Suppressor macrophage treated with lipopolysaccharide for 1 hour (primary cell): ENCODE measurements at places on chromosomes 5 and 9.

GRCh38 chr5:81239613-81240012, 6.5 kb downstream of the CKMT2 start:
- no peak for DNase-seq

DNA sequence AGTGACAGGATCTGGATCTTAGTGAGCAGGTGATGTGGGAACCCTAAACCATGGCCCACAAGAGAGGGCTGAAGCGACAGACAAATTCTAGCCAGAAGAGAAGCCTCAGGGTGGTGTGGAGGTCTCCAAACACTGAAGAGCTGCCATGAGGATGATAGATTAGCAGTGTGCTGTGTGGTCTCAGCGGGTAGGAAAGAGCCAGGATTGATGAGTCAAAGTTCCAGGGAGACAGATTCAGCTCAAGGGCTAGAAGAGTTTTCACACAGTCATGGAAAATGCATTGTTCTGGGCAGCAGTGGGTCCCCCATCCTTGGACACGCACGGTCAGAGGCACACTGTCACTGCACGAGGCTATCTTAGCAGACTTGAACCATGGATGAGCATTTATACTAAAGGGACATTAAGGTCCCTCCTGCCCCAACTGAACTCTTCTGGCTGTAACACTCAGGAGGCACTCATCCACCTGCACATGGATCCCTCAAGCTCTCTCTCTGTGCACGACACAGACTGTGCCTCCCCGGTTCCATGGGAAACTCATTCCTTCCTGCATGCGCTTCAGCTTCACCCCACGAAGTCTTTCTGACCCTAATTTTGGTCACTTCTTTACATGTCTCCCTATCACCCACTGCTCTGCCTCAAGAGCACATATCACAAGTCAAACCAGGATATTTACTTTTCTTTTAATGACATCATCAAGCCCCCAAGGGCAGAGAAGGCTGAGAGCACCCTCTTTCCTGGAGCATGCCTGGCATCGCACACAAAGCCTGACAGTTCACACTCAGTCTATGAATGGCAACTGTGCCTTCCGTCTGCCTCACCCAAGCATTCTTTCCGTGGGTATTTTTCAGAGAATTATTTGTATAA, 84.8 kb downstream of the TLE1 start:
- DNase-seq: no peak

DNA sequence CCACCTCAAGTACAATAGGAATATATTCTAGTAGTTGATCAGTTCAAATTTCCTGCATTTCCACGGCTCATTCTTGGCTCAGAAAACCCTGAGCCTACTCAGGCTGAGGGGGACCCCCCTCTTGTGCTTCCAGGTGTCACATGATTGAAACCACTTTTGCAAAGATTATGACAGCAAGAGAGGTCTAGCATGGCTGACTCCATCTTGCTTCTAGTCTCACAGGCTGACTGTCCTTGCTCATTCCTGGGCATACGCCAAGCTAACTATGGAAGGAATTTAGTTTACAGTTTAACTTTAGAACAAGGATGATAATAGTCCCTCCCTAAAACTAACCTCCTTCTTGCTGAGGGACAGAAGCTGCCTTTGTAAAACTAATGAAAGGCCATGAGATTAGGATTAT, 154.1 kb downstream of the SNX18 start:
- DNase-seq: no peak

- DNase-seq: no peak
These were observed 1106.7 kb downstream of the DTWD2 start for GRCh38 chr5:117881426-117882230.

DNA sequence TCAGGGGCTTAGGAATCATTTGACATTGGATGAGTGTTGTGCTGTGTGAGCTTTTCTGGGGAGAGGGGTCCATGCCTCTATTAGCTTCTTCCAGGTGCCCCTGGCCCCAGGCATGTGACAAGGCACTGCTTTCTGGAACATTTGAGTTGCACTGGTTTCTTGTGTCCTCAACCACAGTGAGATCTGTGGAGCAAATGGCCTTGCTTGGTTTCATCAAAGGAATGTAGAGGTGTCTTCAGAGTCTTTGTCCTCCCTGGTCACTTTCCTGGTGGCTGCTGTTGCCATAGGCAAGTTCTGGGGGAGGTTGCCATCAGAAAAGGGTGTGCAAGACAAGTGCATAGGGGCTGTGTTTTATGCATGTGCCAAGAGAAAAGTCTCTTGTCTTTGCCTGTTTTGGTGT, 157.5 kb downstream of the MACROH2A1 start:
- no peak for DNase-seq

GRCh38 chr9:78015241-78015640, 16.4 kb downstream of the GNAQ start:
- DNase-seq: peak; percentile 45

- DNase-seq: no peak
These were observed 45.6 kb downstream of the CNTRL start for GRCh38 chr9:121120386-121120785.

DNA sequence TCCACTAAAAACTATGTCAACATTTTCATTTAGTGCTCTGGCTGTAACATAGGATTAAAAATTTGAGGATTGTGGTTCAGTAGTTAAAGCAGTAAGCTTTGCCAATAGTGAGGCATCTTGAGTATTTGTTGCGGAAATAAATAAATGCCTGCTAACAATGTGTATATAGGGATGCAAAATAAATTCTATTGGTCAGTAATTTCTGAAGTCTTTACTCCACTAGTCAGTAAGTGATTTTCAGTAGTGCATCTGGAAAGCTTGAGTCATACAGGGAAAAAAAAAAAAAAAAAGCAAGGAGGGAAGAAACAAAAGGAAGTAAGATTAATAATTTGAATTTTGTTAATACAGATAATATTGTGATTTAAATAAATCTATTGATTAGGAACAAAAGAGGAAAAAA, 21.0 kb downstream of the NIPBL start:
- peak; percentile 35 for DNase-seq

DNA sequence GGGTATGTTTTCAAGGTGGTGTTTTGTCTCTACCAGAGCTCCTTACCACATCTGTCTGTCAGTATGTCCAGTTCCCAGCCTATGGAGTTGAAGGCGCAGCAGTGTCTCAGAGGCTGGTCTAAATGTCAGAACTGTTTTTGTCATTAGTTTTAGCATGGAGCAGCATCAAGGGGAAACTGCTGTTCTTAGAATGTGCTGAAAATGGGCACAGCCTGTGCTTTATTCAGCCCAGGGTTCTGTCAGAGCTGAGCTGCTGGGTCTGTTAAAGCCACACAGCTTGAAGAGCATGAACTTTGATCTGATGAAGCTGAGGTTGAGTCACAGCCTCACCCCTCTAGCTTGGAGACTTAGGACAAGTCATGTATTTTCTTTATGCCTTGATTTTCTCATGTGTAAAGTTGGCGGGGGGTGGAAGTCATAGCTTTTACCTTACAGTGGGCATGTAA, 71.9 kb downstream of the RALGPS1 start:
- DNase-seq: peak; percentile 37

DNA sequence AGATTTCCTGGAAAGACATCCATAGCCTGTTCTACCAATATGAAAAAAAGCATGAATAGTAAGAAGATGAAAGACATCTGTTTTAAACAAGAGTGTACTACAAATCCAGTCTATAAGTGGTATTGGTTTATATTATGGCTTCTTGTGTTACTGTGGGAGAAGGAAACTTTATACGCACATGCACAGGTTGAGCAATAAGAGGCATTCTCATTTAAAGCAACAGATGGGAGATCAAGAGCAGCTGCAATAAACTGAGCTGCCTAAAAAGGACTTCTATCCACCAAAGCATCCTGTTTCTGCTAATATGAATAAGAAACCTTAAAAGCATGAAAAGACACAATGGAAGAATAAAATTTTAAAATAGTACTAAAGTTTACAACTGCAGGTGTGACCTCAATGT, 8.6 kb upstream of the PCDHB1 start:
- DNase-seq: no peak

GRCh38 chr9:127524373-127524772, 73.1 kb downstream of the LRSAM1 start:
- no peak for DNase-seq

GRCh38 chr9:5611321-5612184, 17.4 kb upstream of the RIC1 start:
- DNase-seq: no peak

GRCh38 chr9:16640649-16641048, 229.8 kb downstream of the BNC2 start:
- no peak for DNase-seq

DNA sequence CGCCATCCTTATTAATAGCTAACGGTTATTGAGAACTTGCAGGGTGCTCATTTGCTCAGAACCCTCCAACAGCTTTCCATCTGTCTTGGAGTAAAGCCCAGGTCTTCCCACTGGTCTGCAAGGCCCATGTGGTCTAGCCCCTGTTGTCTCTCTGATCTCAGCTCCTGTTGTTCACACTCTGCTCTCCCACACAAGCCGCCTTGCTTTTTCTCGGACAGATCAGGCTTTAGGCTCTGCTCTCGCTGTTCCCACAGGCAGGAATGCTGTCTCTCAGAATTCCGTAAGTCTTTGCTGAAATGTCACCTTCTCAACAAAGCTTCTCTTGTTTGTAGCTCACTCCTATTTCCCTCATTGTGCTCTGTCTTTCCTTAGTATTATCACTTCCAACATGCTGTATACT, 34.3 kb downstream of the GPR107 start:
- DNase-seq: no peak

DNA sequence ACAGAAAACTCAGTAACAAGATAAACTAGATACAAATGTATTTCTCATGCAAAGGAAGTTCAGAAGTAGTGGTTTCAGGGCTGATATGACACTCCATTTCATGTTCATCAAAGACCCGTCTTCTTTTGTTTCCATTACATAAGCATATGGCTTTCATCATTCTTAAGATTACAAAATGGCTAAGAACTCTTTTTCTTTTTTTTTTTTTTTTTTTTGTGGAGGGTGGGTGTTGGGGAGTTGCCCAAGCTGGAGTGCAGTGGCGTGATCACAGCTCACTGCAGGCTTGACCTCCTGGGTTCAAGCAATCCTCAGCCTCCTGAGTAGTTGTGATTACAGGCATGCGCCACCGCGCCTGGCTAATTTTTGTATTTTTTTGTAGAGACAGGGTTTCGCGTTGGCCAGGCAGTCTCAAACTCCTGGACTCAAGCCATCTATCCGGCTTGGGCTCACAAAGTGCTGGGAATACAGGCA, 22.0 kb upstream of the PTBP3 start:
- no peak for DNase-seq

- DNase-seq: no peak
These were observed 282.7 kb upstream of the POU5F2 start for GRCh38 chr5:94024101-94024500.

DNA sequence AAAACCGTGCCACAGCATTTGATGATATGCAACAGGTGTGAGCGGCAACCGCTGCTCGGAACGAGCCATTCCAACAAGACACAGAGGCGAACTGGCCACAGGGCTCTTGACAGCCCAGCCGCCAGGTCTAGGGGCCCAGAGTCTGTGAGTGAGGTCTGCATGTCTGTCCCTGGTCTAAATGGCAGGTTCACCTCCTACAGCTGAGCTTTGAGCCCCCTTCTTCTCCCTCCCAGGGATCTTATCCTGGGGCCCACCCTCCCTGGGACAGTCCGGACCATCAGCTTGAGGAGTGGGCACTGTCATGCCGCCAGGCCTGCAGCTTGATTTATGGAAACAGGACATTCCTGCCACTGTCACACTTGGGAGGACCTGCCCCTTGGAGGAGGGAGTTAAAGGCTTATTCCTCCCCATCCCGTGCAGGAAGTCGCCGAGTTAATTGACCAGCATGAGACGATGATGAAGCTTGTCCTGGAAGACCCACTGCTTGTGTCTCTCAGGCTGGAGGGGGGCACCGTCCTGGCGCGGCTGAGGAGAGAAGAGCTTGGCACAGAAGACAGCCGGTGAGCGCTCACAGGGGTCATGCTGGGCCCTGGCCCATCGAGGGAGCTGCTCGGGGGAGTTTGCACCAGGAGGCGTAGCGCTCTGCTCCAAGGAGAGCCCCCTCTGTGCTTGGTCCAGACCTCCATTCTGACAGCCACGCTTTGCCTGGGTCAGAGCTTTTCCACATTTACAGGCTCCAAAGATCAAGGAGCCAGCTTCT, 35.5 kb upstream of the LRRC14B start:
- no peak for DNase-seq

- no peak for DNase-seq
These were observed 44.7 kb upstream of the IZUMO3 start for GRCh38 chr9:24590432-24590831.

- DNase-seq: no peak
These were observed 55.0 kb upstream of the TRPC7 start for GRCh38 chr5:136420168-136420898.

- DNase-seq: no peak
These were observed 69.7 kb upstream of the SH3GL2 start for GRCh38 chr9:17509151-17509550.

DNA sequence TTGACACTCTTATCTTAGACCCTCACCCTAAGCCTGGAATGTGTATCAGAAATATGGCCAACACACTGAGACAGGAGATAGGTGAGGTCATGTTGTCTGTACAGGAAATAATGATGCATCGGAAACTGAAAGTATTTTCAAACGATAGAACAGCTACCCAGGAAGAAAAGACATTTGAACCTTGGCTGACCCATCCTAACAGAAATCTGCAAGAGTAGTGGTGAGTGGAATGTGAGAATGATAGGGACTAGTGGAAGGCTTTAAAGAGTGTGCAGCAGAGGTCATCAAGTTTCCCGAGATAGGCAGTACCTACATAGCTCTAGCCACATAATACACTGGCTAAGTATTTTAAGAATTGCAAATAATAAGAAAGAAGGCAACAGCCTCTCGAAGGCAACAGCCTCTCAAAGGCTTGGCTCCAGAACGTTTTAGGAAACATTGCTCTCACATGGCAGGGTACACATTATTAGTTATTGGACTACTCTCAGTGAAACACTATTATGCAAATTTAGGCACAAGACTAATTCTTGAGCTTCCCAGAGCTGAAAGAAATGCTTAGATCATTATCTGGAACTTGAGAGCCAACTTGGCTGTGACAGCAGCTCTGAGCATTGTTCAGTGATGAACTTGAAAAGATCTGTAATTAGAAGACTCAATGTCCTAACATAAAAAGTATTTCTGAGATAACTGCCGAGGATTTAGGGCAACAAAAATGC, 133.1 kb upstream of the FBXL7 start:
- DNase-seq: no peak

DNA sequence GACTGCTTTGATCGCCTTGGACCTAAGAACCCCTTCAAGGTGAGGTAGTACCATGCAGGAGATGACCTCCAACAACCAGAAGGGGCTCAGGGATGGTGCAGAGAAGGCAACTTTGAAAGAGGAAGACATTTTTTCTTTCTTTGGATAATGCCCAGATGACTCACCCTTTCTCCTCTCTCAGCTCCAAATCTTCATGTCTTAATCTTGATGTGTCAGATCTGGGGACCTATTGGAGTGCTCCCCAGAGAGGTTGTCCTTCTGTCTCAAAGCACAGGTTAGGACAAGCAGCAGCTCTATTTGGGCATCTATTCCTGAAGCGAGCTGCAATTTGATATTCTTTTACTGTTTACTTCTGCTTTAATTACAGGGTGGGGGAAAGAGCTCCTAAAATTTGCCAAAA, 229.9 kb upstream of the MAP3K1 start:
- peak; percentile 76 for DNase-seq

- no peak for DNase-seq
These were observed 15.2 kb downstream of the FBXL7 start for GRCh38 chr5:15515229-15515628.
